ENCODE measurements at places on chromosomes 13 and 19.

DNA sequence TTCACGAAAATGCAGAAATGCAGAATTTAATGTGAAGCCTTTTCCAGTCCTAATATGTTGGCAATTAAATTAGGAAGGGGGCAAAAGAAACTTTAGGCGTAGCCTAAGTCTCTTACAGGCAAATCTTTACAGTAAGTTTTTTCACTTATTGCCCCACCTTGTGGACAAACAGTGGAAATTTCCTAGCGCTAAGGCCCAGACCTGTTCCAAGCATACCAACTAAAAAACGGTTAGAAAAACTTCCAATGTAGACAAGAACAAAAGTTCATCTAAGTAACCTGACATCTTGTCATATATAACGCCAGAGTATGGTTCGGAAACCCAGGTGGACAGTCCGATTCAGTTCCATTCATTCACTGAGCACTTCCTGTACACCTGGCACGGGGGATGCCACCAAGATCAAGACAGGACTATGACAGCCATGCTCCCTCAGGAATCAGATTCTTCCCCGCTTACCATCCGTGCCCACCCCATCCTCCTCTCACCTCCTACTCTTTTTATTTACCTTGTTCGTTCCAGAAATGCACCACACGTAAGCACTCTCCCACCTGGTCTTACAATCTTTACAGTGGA is 4.9 kb downstream of the ZAR1L start:
- peak; percentile 23 for DNase-seq

DNA sequence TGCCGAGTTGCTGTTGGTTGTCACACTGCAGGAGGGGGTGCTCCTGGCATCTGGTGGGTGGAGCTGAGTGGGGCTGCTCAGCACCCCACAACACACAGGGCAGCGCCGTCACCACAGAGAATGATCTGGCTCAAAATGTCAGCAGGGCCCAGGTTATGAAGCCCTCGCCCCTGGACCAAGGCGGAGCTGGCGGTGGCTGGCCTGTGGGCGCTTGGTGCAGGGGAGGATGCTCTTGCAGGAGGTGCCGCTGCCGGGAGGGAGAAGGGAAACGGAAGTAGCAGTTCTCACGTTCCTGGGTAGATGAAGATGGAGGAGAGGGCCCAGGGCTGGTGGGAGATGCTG is 14.2 kb upstream of the LENG8 start:
- no peak for DNase-seq

DNA sequence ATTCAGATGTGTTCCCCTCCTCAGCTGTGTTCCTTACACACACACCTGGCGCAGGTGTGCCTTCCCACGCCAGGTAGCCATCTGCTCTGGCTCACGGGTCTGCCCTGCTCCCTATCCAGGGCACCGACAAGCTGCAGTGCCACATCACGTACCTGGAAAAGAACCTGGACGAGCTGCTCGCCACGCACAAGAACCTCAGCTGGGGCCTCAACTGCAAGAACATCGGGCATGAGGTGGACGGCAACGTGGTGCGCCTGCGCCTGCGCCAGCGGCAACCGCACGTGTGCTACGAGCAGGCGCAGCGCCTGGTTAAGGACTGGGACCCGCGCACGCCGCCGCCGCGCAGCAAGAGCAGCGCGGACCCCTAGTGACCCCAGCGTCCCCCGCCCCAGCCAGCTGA is 26.5 kb upstream of the CASP14 start:
- DNase-seq: no peak

- DNase-seq: no peak
Observed at GRCh38 chr19:16372065-16372915, 47.7 kb downstream of the KLF2 start.

DNA sequence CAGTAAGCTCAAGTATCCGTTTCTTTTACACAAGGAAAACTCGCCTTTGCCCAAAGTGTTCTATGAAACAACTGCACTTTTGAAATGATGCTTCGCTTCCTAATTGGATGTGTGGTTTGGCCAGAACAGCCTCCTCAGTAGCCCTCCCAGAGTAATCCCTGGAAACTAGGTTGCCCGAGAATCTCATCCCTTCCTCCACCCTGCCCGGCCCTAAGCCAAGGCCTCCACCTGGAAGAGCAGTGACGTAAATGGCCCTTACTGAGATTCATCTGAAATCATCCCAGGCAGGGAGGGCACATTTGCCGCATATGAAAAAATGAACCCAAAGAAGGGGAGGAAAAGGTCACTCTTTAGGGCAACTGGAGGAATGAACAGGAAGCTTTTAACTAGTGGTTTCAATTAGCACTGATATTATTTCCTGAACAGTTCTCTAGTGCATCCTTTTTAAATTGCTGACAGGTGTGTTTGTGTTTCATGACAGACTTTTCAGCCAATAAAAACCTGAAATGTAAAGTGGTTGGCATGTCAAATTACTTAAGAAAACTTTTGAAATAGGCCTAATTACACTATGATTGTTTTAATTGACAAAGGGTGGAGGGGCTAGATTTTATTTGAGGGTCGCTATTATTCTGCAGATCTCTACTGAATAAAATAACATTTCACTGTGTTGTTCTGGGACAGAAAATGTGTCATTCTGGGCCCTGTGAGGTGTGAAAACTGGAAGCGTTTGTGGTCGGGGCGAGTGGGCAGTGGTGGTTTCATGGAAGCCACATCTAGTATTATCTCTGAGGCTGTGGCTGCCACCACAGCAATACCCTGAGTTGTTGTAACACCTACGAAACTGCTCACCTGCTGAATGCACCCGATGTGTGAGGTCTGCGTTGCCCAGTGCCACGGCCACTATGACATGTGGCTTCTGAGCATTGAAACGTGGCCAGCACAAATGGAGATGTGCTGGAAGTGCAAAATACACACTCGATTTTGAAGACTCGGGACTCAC is 112.1 kb downstream of the ZIC5 start:
- DNase-seq: no peak

DNA sequence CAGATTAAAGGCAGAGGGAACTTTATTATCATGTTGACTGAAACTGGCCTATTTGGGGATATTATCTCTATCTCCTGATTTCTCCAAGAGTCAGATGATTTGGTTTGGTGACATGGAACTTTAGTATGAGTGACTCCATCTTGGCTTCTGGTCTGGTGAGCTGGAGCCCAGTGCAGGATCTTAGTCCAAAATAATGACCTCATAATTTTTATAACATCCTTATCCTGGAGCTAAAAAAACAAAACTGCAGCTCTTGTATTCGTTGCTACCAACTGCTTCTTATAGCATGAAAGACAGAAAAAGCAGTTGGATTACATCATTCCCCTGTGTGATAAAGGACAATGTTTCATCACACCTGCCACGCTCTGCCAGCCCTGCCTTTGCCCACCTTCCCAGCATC is 39.3 kb upstream of the RNF17 start:
- no peak for DNase-seq

DNA sequence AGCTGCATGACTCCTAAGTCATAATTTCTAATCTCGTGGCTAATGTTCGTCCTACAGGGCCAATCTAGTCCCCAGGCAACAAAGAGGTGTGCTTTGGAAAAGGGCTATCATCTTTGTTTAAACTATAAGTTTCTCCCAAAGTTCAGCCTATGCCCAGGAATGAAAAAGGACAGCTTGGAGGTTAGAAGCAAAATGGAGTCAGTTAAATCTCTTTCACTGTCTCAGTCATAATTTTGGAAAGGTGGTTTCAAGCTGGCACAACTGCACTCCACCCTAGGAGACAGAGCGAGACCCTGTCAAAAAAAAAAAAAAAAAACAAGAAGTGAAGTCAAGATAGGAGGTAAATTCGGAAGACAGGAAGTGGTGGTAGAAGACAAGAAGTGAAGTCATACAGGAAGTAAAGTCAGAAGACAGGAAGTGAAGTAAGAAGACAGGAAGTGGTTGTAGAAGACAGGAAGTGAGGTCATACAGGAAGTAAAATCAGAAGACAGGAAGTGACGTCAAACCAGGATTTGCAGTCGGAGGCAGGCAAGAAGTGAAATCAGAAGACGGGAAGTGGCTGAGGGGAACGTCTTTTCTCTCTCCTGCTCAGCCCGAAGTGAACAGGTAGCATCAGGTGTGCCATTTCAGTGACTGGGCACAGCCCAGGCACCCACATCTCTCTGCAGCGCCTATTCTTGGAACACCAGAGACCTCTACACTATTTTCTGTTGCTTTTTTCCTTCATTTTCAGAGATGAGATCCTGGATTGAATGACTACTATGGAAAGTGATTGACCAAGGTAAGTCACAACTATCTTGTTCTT is 32.2 kb downstream of the GP6 start:
- peak; percentile 75 for DNase-seq

- DNase-seq: no peak
Observed at GRCh38 chr19:52542984-52543664, 15.7 kb downstream of the ZNF808 start.

GRCh38 chr19:30564551-30565011 is 192.4 kb downstream of the ZNF536 start:
- no peak for DNase-seq

DNA sequence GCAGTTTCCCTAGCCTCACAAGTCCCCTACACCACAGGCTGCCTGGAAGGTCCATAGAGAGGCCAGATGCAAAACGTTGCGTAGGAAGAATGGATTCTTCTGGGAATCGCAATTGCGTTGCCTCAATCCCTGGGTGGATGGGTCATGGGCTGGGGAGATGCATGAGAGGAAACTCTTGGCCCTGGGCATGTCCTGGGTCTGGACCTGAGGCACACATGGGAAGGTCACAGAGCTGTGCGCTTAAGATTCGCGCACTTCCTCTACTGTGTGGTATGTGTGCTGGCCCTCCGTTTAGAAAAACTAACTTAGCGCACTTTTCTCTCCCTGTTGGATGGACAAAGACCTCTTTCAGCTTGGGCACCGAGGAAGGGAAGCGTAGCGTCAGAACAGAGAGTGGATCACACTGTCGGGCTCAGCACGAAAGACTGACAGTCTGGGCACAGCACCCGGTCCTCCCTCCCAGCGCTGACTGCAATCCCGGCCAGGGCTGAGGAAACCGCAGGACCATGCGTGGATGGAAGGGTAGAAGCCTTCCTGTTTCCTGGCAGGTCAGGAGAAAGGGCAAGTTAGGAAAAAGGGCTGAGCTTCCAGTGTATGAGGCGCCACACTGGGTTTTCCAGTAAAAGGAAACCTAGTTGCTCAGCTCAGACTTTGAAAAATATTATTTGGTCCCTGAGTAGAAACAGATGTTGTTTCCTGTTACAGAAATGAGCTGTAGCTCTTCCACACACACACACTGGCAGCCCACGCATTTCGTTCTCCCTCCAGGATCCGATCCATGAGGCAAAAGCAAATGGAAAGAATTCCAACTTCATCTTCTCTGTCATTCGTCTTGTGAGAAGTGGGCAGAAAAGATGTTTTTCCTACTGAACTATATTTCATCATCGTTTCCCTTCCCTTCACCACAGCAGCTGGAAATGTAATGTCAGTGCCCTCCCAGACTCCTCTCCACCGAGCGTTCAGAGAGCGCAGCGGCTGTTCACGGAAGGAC is 86.0 kb downstream of the ING1 start:
- DNase-seq: no peak

DNA sequence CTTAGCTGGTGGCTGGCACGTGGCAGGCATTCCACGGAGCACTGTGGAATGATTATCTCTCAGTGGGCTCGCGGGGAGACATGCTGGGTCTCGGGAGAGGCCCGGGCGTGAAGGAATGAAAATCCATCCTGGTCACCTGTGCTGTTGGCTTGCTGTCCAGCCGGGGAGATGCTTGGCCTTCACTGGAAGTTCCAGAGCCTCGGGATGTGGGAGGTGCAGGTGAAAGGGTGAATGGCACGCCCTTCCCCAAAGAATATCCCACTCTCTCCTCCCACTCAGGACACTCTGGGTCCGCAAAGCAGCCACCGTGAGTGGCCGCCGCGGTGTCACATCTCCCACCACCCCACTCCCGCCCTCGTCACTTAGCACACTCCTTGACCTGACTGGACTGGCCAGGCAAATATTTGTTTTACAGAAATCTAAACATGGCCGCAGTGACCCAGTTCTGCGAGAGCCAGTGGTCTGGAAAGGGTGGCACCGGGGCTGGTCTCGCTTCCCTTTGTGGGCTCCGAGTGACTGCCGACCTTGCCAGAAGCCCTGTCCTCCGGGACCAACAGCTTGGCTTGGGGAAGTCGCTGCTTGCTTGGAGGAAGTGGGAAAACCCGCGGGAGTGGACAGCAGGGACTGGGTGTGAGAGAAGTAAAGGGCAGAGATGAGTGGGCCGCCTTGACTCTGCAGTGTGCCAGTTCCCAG is 8.0 kb downstream of the DPP9 start:
- no peak for DNase-seq

GRCh38 chr19:29054886-29055675 is 157.9 kb downstream of the UQCRFS1 start:
- DNase-seq: no peak

DNA sequence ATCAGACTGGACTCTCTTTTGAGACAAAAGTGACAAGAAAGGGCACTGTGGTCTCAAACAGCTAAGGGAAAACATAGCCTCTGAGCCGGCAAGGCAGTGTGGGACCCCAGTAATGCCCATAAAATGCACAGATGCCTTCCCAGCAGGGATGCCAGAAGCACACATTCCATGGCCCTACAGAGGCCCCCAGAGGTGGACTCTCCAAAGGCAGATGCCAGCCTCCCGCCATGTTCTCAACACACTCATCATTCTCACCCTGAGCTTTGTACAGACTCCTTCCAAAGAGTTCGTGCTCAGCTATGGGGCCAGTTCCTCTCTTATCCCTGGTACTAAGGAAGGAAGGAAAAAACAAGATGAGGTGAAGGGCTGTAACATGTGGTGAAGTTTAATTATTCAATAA is 67.1 kb upstream of the ATP12A start:
- no peak for DNase-seq

GRCh38 chr13:110135977-110136597 is 170.9 kb downstream of the COL4A1 start:
- no peak for DNase-seq

DNA sequence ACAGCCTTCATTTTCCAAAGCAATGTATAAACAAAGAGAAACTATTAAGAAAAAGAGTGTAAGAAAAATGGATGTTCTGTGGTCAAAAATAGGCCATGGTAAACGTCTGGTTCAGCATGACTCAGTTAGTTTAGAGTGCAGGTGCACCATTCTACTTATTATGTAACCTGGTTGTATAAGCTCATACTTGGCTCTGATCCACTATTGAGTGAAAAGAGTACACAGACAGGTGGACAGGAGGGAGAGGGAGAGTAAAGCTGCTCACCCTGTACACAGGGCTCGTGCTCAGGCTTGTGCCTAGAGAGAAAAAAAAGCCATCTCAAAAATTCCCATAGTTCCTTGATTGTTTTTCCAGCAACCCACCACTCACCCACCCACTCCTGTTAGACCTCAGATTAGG is 85.8 kb upstream of the ZNF91 start:
- DNase-seq: peak; percentile 13

DNA sequence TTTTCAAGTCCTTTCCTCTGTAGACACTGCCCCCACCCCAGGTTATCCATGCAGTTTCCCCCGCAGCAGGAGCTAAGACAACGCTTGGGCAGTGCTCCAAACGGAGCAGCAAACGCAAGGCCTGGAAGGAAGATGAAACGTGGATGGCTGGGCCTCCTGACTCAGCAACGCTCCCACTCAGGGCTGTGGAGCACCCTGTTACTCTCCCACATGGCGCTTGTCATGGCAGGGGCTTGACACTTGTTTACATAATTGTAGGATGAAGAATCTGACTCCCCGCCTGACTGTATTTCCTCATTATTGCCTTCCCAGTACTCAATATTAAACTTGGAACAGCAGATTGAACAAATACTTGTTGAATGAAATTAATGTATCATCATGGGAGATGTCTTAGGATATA is 799 bp upstream of the C1QTNF9B start:
- DNase-seq: no peak
